ENCODE measurements at places on chromosomes 6 and 20. TPM values are rescaled to one million over a fixed set of nuclear protein-coding genes. Genes with fewer than 3 reads are reported as not detected.
A peak's percentile ranks its signal among the peaks of the same experiment; 100 is the strongest.

- no peak for DNase-seq
Measured at GRCh38 chr6:56497240-56497639, 145.4 kb downstream of the DST start.

GRCh38 chr6:142271476-142271875, 30.3 kb upstream of the ADGRG6 start:
- DNase-seq = no peak

The RWDD2A gene
- 0.81 TPM for total RNA-seq

The ECT2L gene
- not detected for total RNA-seq

DNA sequence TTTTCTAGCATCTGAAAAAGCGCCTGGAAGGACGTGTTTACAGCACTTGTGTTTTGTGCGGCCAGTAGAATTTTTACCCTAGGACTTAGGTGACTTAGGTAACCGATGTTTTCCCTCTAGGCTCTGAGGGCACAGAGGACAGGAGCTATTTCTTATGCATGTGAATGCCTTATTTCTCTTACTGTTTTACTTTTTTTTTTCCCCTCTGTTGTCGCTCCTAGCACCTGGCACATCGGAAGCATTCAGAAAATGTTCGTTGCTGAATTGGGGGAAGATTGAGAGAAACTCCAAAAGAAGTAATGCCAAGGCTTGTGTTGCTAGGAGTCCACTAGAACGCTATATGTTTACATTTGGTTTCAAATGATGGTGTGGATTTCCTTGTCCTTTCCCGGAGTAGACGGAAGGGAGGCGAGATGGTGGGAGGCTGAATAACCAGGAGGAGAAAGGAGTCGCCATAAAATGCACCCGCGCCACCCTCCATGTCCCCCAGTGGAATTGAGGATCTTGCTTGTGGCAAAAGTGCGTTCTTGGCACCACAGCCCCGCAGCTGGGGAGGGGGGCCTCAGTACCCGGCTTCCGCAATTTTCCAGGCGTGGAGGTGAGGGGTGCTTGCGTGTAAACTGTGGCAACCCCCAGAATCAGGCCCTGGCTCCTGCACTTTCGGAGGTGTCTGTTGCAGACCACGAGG, 6.9 kb downstream of the OLIG3 start:
- no peak for DNase-seq

- peak; percentile 64 for DNase-seq
Measured at GRCh38 chr6:107670792-107671199, 153.3 kb downstream of the SCML4 start.

DNA sequence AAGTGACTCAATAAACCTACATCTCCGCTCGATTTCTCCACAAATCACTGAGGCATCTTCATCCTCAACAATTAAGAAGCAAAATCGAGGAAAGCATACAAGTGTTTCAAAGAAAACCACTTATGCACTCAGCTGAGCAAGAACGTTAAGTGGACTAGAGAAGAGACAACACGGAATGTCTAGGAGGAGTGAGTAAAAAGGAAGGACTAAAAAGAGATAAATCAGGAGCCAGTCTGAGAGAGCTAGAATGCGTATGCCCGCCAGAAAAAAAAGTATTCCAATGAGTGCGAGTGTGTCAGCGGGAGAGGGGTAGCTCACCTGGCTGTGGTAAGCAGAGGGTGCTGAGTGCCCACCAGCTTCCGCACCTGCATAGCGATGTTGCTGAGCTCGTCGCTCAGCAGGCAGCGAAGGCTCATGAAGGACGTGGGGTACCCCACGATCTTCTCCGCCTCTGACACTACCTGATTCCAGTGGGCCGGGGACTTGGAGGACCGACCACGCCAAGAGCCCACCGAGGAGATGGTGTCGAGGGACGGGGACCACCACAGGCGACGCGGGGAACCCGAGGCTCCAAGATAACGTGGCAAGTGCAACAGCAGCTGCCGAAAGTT, 587 bp downstream of the PDSS2 start:
- DNase-seq = peak; percentile 1

The CYP39A1 gene
- total RNA-seq = under 0.01 TPM

The PAK5 gene
- total RNA-seq = not detected

DNA sequence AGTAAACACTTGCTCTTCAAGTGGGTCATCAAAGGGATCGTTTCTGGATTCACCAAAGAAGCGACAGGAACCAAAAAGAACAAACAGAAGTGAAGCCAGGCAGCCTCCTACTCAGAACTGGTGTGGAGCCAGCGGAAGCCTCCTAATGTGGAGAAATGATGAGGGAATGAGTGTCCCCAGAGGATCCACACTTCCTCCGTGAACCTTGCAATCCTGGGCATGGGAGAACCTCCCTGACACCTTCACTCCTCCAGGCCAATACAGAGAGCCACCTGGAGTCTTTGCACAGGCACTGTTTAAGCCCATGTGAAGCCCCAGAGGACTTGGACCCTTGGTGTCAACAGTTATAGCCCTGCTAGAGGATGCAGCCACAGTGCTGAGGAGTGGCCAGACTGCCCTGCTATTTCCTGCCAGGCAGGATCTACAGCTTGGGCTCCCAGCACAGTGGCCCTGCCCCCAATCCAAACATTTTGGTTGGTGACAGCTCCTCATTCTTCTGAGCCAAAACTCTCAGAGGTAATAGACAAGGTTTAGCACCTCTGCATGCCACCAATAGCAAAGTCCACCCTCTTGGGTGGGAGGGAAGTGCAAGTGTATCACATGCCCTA, 23.2 kb upstream of the SERINC1 start:
- DNase-seq = no peak

DNA sequence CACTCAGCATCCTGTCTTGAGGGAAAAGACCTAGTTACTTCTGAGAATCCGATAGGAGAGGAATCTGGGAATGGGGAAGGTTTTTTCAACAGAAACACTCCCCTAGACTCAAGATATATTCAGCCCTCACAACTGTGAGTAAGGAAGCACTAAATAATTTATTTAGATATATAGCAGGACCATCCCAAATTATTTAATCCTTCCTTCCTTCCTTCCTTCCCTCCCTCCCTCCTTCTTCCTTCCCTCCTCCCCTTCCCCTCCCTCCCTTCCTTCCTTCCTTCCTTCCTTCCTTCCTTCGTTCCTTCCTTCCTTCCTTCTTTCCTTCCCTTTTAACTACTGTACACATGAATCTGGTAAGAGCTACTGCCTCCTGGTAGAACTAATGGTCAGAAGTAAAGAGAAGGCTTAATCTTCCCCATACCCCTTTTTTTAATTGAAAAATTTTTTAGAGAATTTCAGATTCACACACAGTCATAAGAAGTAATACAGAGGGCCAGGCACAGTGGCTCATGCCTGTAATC, 10.1 kb downstream of the SLC24A3 start:
- DNase-seq = no peak

The GLYATL3 gene
- not detected for total RNA-seq

- no peak for DNase-seq
Measured at GRCh38 chr6:2110504-2110903, 134.9 kb downstream of the GMDS start.

DNA sequence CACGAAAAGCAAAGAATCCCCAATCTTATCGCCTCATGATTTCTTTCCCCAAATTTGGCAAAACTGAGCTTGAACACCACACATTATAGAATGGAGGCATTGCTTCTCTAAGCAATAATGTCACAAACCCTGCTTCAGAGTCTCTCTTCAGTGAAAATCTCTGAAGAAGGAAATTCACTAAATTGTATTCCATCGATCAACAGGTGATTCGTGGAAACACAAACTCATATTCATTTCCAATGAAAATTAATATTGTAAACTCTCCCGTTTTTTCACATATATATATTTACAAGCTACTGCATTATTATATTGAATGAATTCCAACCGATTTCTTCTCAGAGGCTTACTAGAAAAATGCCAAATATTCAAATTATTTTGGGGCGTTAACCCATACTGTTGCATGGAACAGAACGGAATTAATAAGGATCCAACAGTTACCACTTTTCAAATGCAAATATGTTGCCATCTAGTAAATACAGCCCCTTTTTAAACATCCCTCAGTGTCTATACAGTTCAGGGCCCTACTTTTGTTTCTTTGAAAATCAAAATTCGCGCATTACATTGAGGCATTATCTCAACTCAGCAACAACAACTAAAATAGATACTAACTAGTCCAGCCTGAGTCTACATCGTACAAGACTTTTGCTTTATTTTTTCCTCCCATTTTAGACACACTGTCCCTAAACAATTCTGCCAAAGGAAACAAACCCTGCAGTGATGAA, 1.3 kb downstream of the KIF13A start:
- no peak for DNase-seq

GRCh38 chr6:2187826-2188225, 57.6 kb downstream of the GMDS start:
- DNase-seq = no peak

DNA sequence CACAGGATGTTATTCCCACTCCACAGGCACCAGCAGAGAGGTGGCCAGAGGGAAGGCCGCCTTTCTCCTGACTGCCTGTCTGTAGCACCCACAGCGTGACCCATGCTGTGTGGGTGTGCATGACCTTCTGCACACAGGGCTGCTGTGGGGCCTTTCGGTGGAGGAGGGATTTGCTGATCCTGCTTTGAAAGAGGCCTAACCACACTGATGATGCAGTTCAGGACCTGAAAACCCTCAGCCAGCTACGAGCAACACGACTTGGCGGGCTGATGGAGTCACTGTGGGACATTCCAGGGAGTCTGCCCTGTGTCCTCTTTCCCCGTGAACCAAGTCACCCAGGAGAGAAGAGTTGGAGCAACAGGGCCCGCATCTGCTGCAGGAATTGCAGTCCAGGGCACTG, 49.1 kb downstream of the SYTL3 start:
- DNase-seq = no peak

DNA sequence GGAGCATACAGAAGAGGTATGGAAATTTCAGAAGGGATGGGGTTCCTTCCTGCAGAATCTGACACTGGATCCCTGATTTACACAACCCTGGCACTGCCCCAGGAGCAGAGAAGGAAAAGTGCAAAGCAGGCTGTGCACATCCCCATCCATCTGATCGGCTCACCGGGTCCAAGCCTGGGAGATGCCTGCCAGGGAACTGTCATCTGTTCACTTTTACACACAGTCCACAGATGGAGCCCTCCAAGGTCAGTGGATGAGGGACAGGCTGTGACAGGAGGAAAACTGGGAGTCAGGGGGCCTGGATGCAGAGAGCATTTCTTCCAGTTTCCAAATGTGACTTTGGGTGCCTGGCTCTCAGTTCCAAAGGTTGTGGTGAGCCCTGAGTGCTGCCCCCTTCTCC, 11.0 kb upstream of the SYNDIG1 start:
- no peak for DNase-seq

The DEFB126 gene
- not detected for total RNA-seq

DNA sequence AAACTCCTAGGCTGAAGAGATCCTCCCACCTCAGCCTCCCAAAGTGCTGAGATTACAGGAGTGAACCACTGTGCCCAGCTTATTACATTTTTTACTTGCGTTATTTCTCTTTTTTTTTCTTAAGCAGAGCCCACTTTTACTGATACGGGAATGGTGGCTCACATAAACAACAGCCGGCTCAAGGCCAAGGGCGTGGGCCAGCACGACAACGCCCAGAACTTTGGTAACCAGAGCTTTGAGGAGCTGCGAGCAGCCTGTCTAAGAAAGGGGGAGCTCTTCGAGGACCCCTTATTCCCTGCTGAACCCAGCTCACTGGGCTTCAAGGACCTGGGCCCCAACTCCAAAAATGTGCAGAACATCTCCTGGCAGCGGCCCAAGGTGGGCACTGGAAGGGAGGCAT, 10.5 kb downstream of the CAPN11 start:
- no peak for DNase-seq

The PTCRA gene
- under 0.01 TPM for total RNA-seq

The FAM162B gene
- total RNA-seq = not detected

The PPP1R14C gene
- total RNA-seq = under 0.01 TPM

GRCh38 chr20:31774408-31774807, 35.3 kb downstream of the TPX2 start:
- DNase-seq = no peak

DNA sequence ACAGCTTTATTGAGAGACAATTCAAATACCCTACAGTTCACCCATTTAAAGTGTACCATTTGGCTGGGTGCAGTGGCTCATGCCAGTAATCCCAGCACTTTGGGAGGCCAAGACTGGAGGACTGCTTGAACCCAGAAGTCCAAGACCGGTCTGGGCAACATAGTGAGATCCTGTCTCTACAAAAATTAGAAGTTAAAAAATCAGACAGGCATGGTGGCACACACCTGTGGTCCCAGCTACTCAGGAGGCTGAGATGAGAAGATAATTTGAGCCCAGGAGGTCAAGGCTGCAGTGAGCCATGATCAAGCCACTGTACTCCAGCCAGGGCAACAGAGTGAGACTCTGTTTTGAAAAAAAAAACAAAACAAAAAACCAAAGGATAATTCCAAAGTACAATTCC, 8.9 kb downstream of the CAPN11 start:
- DNase-seq = no peak

DNA sequence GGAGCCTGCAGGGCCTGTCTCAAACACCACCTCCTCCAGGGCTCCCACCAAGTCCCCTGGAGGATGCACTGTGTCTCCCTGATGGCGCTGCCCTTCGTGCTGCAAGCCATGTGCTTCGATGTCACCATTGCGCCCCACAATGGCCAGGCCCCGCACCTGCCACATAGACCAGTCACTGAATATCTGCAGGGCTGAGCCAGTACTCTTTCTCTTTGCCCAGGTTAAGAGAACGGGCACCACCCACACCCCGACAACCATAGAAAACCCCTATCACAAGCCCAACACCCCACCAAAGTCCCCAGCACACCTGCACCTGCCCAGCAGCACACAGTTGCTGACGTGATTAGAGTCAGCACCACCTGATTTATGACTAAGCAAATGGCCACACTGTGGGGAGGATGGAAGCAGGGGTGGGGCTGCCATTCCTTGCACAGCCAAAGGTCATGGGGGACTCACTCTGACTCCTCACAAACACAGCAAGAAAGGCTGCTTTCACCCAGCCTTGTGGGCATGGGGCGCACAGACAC, 104.3 kb downstream of the SLC23A2 start:
- DNase-seq = no peak

The NRSN1 gene
- total RNA-seq = not detected

DNA sequence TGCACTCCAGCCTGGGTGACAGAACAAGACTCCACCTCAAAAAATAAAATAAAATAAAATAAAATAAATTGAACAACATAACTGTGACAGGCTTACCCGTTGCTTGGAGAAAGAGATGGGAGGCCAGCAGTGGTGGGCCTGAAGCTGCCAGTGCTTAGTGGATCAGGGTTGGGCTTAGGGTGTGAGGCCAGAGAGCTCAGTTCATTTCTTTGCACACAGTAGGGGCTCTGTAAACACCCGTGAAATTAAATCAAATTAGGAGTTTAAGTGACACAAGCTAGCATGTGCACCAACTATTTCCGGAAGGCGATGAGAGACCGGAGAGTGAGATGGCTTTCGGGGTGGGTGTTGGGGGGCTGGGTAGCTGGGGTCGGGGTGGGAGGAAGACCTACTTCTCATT, 25.8 kb upstream of the TTPAL start:
- no peak for DNase-seq
